ENCODE measurements at places on chromosomes 2 and 18.

DNA sequence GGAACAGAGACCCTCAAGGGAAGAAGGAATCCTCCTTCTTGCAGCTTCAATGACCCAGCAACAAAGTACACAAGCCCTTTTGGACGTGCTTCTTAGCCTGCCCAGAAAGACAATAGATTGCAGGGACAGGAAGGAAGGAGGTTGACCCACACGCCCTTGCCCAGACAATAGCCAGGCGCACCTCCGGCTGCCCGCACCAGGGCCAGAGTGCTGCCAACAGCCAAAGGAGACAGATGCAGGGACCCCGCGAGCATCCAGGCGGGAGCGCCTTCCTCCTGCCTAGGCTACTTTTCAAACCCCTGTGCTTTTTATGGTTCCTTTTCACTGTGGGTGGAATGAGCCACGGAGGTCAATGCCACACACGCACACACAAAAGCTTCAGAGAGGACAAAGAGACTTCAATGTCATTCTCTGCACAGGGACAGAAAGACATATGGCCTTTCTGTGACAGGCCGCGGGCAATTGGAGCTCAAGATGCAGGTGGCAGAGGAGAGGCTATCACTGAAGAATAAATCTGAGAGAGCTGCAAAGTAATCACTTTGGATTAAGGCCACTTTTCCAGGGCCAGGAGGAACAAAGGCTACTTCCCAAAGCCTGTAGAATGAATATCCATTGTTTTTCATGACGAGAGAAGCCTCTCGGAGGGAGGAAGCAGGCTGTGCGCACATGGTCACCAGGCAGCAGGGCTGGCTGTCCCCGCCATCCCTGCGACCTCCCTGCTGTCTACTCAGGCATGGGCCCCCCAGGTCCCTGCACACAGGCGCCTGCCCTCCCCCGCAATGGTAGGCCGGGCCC is 300.6 kb downstream of the EIPR1 start:
- DNase-seq, result no peak

GRCh38 chr2:86330001-86330400 is 7.4 kb downstream of the REEP1 start:
- no peak for DNase-seq

GRCh38 chr18:59900222-59901128 is 679 bp downstream of the PMAIP1 start:
- peak; percentile 60 for DNase-seq

GRCh38 chr2:180706694-180707093 is 273.7 kb upstream of the UBE2E3 start:
- no peak for DNase-seq

DNA sequence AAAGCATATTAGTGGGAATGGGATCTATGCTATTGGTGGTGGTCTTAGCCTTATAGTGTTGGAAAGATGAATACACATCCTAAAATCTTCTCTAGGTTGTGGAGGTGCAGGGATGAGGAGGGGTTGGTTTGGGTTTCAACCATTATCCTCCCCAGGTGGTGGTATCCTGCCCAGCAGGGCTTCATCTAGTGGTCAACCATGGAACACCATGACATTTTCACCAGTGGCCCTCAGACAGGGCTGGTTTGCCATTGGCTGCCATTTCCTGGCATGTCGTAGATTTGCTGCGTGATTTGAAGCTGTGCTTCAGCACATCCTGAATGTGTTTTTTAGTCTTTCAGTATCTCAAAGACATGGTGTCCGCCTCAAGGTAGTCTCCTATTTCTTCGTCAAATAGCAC is 391.2 kb upstream of the HNRNPA3 start:
- DNase-seq, result no peak

- no peak for DNase-seq
Observed at GRCh38 chr2:172513935-172514586, 41.8 kb upstream of the PDK1 start.

Data from activated CD8-positive, alpha-beta memory T cell treated with anti-CD3 and anti-CD28 coated beads, Interleukin-2, amount 50 U/mL, for 4 hours (primary cell).